ENCODE measurements at places on chromosomes 4 and X.

GRCh38 chr4:5524446-5525299 lies 183.7 kb downstream of the EVC2 start:
- peak; percentile 31 for DNase-seq

DNA sequence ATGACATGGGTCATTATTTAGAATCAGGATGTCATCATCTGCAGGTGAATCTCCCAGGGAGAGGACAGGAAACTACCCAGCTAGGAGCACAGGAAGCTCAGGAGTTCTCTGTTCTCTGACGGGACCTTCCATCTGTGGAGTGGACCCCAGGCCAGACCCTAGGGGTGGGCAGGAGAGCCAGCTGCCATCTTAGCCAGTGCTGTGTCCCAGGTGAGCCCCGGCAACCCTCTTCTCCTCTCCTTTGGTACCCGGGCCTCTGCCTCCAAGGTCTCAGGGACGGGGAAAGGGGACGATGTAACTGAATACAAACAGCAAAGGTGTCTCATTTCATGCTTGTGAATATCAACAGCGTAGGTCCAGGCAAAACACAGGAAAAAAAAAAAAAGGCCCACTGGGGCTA lies 48.5 kb downstream of the C4orf50 start:
- no peak for DNase-seq

GRCh38 chr4:101823864-101824263 lies 33.3 kb downstream of the BANK1 start:
- no peak for DNase-seq

DNA sequence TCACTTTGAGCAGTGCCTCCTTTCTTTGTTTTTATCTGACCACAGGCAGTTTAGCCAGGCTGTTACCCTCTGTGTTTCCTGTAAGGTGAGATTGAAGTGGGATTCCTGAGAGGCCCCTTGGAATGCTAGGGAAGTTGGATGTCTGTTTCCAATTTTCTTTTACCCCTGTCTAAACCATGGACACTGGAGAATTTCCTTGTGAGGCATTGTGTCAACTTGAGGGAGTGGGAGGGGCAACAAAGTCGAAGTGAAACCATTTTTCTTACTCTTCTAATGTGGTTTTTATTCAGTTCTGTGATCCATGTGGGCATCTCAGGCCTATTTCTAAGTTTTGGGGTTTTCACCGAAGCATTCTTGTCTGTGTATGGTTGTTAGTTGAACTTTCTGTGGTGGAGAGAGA lies 296.1 kb upstream of the UGT8 start:
- DNase-seq = no peak

DNA sequence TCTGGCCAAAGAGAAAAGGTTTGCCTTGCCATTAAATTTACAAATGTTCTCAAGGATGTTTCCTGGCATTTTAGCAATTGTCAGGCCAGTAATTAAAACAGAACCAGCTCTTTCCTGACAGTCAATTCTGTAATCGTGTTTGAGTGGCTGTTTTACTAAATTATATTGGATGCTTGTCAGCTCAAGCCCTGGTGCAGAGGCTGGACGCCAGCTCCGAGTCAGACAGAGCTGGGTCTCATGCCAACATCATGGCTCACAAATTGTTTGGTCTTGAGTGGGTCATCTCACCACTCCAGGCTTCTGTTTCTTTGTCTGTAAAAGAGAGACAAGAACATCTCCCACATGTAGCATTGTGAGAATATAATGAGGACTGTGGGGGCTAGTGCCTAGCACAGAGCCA lies 190.3 kb upstream of the PSAPL1 start:
- no peak for DNase-seq

DNA sequence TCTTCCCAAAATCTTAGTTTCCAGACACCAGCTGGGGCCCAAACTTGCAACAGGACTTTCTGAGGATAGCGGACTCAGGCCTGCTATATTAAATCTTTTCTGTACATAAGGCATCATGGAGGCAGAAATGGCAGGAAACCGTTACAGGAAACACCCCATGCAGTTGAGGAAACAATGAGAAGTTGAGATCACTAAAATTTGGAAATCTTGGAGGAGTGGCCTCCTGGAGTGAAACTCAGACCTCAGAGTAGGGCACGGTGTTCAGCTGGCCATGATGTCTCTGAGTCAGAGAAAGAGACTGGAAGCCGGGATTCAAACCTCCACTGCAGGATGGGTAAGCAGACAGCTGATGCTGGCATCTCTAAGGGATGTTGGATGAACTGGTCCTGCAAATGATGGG lies 372.6 kb upstream of the CTSO start:
- DNase-seq = no peak

DNA sequence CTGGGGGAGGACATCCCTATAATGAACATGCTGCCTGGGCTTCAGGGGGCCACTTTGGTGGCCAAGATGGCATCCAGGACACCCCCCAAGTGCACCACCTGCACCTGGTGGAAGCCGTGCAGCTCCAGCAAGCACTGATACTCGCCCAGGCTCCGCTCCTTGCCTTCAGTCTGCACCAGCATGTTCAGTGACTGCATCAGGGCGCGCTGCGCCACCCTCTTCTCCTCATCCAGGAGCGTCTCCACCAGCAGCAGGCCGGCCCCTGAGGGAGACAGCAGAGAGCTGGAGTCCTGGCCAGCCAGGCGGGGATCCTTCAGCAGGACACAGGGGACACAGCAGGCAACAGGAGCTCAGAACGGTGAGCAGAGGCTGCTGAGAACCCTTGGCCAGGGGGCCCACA lies 11.3 kb upstream of the SLC25A6 start:
- DNase-seq = no peak

GRCh38 chrX:101265869-101266428 lies 25.2 kb downstream of the TAF7L start:
- DNase-seq = no peak

DNA sequence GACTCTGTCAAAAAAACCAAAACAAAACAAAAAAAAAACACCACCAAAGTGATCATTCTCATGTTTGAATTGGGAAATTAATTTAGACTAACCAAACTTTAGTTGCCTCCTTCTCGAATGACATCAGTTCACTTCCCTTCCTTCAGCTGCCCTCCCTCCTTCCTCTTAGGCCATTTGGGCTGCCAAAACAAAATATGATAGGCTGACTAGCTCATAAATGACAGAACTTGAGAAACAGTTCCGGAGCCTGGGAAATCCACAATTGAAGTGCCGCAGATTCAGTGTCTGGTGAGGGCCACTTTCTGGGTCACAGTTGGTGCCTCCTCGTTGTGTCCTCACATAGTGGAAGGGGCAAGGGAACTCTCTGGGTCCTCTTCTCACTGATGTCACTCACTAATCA lies 16.1 kb upstream of the WAS start:
- no peak for DNase-seq

GRCh38 chr4:14064984-14065383 lies 437.5 kb upstream of the BOD1L1 start:
- no peak for DNase-seq

GRCh38 chr4:53044651-53044960 lies 182.5 kb downstream of the RASL11B start:
- no peak for DNase-seq

DNA sequence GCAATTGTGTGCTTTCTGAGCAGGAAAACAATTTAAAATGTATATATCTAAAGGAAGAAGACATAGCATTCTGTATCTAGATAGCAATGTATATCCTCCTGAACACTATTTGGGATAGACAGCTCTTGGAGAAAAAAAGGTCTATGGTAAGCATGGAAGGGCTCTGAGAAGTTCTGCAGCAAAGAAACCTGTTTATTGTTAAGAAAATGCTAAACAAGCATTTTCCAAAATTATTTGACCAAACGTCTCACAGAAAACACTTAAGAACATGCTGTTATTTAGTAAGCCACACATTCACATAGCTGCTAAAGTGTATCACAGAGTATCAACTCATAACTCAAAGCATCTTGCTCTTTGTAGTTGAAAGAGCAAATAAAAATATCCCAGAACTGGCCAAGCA lies 67.9 kb downstream of the SH3RF1 start:
- DNase-seq = no peak

DNA sequence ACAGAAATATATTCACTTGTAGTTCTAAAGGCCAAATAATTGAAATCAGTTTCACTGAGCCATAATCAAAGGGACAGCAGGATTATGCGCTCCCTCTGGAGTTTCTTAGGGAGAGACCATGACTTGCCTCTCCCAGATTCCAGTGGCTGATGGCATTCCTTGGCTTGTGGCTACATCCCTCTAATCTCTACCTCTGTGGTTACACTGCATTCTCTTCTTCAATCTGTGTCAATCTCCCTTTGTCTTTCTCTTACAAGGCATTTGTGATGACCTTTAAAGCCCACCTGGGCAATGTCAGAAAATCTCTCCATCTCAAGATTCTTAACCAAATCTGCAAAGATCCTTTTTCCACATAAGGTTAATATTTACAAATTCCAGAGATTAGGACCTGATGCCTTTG lies 260.2 kb downstream of the UNC5C start:
- DNase-seq = no peak

DNA sequence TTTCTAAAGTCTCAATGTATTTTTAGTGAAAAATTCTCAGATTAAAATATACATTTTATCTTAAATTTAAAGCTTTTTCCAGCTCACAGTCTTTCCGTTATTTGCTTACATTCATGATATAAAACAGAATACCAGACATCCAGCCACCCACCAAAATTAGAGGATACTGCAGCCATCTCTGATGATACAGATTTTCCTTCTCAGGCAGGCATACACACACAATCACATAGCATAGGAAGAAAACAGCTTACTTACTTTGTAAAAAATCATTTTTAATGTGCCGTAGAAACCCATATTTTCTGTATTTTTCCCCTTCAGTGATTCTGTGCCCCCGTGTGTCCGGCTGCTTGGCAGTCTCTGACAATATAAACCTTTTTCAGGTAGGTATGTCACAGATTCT lies 183.7 kb downstream of the FBXW7 start:
- no peak for DNase-seq

DNA sequence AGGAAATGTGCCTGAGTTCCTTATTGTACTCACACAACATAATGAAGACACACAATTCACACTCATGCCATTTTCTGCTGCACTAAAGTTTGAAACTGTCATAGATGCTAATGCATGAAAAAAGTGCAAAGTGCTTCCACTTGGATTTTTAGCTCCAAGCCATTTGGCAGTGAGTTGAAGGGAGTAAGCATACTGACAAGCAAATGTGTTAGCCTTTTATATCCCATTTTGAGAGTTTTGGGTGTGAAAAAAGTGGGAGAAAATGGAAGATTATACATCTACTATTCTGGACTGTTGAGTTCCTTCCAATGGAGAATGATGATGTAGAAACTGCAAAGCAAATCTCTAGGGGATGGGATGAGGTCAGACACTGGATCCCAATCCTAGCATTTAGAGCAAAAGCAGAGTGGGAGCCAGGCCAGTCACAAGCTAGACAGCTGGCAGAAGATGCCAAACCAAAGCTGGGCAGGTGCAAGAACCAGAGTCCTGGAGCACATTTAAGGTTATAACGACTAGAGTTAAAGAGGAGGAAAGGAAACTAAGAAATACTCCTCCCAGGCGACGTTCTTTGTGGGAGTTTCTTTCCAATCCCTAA lies 216.8 kb downstream of the FBXO8 start:
- DNase-seq = no peak

GRCh38 chr4:123510221-123510620 lies 113.6 kb downstream of the SPRY1 start:
- no peak for DNase-seq

GRCh38 chrX:120145295-120145925 lies 13.0 kb upstream of the RHOXF2 start:
- no peak for DNase-seq

GRCh38 chr4:54226404-54227255 lies 2.5 kb upstream of the PDGFRA start:
- DNase-seq = no peak

DNA sequence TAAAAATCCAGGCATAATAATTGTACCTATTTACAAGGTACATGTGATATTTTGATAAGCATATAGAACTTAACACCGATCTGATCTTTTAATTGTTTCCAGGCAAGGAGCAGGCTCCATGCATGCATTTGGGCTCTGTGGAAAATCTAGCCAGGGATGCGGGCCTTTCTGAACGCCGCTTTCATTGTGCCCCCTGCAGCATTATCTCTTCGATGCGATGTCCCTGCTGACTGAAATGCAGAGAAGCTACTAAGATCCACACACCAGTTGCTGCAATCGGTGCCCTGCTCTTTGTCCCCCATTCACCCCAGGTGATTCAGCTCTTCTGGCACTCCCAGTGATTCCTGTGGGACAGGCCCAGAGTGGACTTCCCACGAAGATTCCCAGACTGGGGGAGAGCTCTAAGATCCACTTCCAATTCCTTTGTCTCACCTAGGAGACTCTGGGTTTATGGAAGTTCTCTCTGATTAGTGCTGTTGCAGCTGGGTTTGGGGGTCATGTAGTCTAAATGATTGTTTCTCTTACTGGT lies 254.3 kb upstream of the AGA start:
- DNase-seq = no peak

DNA sequence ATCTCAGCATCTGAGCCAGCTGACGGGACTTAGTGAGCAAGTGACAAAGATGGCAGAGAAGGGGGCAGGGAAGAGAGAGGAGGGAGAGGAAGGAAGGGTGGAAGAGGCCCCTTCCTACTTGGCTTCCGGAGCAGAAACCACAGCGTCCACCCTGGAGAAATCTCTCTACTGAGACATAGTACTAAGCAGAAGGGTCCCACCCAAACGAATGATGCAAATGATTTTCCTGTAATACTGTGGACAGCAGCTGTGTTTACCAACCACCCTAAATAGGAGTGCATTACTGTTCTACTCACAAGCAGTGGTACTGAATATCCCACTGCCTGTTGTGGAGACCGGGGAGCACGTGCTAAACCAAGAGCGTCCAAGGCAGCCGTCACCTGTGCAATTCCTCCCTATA lies 29.4 kb downstream of the DTHD1 start:
- no peak for DNase-seq

DNA sequence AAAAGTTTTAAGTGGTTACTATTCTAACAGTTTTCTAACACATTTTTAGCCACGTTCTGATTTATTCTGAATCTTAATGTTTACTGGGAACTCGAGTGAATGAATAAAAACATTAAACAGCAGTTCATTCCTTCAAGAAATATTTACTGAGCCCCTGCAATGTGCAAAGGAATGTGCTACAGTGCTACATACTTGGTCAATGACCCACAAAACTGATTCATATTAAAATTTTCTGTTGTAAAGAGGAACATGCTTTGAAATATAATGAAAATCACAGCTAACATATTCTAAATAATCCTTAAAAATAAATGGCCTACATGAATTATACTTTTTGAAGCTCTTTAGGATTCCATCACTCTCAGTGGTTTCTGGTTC lies 78.7 kb downstream of the ARAP2 start:
- DNase-seq = no peak

GRCh38 chr4:74308215-74308614 lies at the start of gene EPGN:
Gene EPGN (plus strand): TSS chr4:74308470. CDS start chr4:74308534, 64 bp downstream.
- no peak for DNase-seq

- DNase-seq = no peak
These were observed 1.9 kb upstream of the PACRGL start for GRCh38 chr4:20698382-20698781.

DNA sequence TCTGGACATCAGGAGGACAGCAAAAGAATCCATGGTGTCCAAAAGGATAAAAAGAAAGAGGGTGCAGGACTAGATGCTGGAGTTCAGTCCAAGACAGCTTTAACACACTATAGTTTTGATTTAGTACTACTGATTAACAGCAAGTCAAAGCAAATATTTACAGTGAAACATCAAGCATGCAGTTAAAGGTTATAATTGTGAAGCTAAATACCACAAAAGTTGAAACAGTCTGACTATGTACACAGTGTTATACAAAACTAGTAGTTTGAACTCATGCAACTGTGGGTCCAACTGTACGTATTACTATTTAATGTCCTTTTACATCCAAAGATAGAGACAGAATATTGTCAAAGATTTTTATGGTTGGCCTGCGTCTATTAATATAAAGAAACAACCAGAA lies 57.6 kb downstream of the CHIC2 start:
- DNase-seq = no peak

GRCh38 chrX:109312757-109313156 lies 169.1 kb downstream of the GUCY2F start:
- DNase-seq = no peak

All from WERI-Rb-1 (cell line).